ENCODE measurements at places on chromosomes 4 and X. TPM values are rescaled to one million over a fixed set of nuclear protein-coding genes. Genes with fewer than 3 reads are reported as not detected.

CYP4V2 gene
- 5.6 TPM for total RNA-seq

RGS12 gene
- total RNA-seq = 10.9 TPM

PRDM8 gene
- 23.8 TPM for total RNA-seq

CT45A6 gene
- total RNA-seq = not detected

GRCh38 chr4:45033676-45034419 is 307.5 kb upstream of the GNPDA2 start:
- DNase-seq = no peak

All from HFFc6 (cell line).